ENCODE measurements at places on chromosomes 12 and 14.

- DNase-seq: no peak
Measured at GRCh38 chr12:124694846-124695497, 127.6 kb upstream of the NCOR2 start.

DNA sequence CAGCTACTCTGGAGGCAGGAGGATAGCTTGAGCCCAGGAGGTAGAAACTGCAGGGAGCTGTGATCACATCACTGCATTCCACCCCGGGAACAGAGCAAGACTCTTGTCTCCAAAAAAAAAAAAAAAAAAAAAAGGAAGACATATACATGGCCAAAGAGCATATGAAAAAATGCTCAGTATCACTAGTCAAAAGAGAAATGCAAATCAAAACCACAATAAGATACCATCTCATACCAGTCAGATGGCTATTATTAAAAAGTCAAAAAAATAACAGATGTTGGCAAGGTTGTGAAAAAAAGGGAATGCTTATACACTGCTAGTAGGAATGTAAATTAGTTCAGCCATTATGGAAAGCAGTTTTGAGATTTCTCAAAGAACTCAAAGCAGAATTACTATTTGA is 174.8 kb upstream of the ATF7IP start:
- DNase-seq: no peak

DNA sequence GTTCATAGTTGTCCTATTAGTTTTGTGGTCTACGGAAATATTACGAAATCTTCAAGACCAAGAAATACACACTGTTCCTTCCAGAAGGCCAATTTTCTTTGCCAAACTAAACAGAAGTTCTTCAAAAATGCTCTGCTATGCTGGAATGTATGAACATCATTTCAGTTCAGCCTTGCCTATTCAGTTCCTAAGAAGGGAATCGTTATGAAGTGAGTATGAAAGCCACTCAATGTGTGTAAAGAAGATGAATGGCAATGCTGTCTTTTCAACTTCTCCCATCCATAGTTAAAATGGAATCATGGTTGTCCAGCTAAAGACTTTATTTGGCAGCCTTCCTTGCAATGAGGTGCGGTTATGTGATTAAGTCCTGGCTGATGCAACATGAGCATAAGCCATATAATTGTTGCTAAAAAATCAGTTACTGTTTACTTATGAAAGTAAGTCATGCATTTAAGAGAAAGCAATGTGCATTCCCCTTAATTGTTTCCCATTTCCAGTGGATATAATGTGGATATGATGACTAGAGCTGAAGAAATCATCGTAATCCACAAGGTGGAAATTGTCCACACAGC is 73.8 kb upstream of the PTPRR start:
- DNase-seq: no peak

- no peak for DNase-seq
Measured at GRCh38 chr12:124538194-124539082, 29.0 kb downstream of the NCOR2 start.

GRCh38 chr12:58314610-58315009 is 373.2 kb downstream of the ATP23 start:
- no peak for DNase-seq

All from mesenteric fat pad (tissue), 1 donor.